ENCODE measurements at places on chromosomes 11 and 22.

GRCh38 chr11:12474871-12475270 lies 97.5 kb downstream of the PARVA start:
- no peak for DNase-seq

- no peak for DNase-seq
Observed at GRCh38 chr11:95556342-95557163, 233.0 kb downstream of the FAM76B start.

GRCh38 chr11:95563859-95564258 lies 225.7 kb downstream of the FAM76B start:
- no peak for DNase-seq

DNA sequence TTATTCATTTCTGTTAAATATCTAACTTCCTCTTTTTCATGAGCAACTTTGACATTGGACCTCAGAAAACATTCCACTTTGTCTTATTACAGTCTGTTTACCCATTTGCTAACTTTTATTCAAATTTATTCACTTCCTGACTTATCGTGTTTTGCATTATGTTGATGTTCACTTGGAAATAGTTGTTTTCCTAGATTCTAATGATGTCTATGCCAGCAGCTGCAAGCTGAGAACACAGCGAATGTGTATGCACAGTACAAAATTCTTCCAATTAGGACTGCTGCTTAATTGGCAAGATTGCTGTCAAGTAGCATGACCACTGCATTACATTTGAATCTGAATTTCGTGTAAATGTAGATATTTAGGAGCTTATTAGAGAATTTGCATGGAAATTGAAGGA lies 61.5 kb upstream of the GRIA4 start:
- DNase-seq = no peak

- DNase-seq = peak; percentile 84
Observed at GRCh38 chr11:2933375-2934020, 4.3 kb upstream of the PHLDA2 start.

DNA sequence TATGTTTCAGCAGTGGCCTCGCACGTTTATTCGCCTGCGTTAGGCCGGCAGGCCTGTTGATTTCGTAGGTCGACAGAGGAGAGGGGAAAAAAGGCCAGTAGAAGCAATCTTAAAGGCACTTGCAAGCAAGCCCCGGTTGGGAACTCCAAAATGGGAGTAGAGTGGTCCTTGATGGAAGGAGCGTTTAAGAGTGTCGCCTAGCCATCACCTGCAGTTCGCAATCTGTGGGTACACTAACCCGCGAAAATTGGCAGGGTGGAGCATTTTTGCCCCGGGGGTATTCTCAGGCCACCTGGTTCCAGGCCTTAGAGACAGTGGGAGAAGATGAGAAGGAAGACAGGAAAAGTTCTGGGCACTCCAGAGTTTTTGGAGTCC lies 1.1 kb downstream of the EWSR1 start:
- no peak for DNase-seq

GRCh38 chr11:47333886-47334443 lies 18.5 kb downstream of the MYBPC3 start:
- DNase-seq = no peak

DNA sequence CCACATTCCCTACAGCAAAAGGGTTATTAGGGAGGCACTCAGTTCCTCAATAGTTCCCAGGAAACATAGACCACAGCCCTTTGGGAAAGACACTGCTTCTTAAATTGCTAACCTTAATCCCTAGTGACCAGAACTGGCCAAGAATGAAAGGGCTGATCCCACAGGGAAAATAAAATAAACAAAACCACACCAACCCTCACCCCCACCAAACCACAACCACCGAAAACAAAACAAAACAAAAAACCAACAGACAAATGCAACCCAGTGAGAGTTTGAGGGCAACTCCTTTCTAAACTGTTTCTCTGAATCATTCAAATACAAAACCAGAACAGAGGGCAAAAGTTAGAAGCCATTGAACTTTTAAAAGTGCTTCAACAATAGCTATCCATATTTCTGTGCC lies 57.2 kb downstream of the NAV2 start:
- peak; percentile 26 for DNase-seq

DNA sequence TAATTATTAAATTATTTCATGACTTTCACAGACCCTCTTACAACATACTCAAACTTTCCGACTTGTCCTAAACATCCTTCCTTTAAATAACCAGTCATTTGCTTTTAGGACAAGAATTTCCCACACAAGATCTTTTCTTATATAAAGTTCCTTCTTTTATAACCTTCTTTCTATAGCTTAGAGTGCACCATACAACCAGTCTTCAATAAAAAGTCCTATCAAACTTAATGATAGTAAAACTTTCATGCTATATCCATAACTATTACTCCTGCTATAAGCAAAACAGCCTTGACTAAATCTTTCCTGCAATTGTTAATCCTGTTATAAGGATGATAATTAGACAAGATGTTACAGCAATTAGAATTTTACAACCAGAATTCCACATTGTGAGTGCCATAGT lies 47.4 kb downstream of the ZNF280B start:
- no peak for DNase-seq
